ENCODE measurements at places on chromosomes 12 and 14. TPM values are rescaled to one million over a fixed set of nuclear protein-coding genes. Genes with fewer than 3 reads are reported as not detected.

- H3K4me3 ChIP-seq: no peak overlapping the region
- H3K36me3 ChIP-seq: no peaks in the 10 kb centered on the region
- H3K27me3 ChIP-seq: no peaks in the 10 kb centered on the region
- H3K4me1 ChIP-seq: no peaks in the 10 kb centered on the region
- H3K27ac ChIP-seq: no peak overlapping the region
These were observed 187.9 kb upstream of the GRIN2B start for GRCh38 chr12:14169281-14169680.

DNA sequence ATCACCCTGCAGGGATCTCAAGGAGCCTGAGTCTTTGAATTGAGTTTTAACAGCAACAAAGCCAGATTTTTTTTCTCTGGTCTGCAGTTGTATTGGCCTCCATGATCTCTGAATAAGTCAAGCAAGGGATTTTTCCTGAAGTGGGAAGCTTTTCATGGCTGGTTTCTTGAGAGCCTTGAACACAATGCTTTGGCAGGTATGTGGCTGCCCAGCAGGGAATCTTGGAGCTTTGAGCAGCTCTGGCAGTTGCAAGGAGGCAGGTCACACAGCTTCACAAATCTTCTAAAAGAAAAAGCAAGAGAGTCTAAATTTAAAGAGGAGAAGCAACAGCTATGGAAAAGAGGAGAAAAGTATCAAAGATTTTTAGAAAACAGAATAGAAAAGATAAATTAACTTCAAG is 60.1 kb downstream of the RPS29 start:
- H3K27me3 ChIP-seq: no peaks in the 10 kb centered on the region
- no peaks in the 10 kb centered on the region for H3K36me3 ChIP-seq
- H3K4me3 ChIP-seq: no peak overlapping the region

DNA sequence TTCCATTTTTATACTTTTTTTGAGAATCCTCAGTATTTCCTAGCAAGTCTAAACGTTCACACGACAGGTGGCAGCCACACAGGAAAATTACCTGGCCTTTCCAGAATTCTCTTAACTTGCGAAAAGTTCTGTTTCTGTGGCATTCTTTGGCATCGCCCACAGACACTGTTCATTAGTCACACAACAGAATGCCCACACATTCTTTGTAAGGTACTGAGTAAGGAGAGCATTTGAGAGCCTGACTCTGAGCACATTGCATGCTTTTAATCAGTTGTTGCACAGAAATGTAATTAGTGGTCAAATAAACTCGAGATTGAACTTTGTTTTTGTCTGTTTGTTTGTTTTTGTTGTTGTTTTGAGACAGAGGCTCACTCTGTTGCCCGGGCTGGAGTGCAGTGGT is 52.4 kb downstream of the LMNTD1 start:
- H3K4me3 ChIP-seq: no peak overlapping the region
- no peaks in the 10 kb centered on the region for H3K27me3 ChIP-seq
- H3K36me3 ChIP-seq: no peaks in the 10 kb centered on the region
- no peaks in the 10 kb centered on the region for H3K4me1 ChIP-seq
- no peak for DNase-seq
- H3K27ac ChIP-seq: no peak overlapping the region

GRCh38 chr12:90543374-90543773 is 411.6 kb downstream of the CCER1 start:
- H3K4me3 ChIP-seq: no peak overlapping the region
- DNase-seq: no peak
- no peaks in the 10 kb centered on the region for H3K4me1 ChIP-seq
- no peaks in the 10 kb centered on the region for H3K36me3 ChIP-seq
- H3K27me3 ChIP-seq: no peaks in the 10 kb centered on the region

DNA sequence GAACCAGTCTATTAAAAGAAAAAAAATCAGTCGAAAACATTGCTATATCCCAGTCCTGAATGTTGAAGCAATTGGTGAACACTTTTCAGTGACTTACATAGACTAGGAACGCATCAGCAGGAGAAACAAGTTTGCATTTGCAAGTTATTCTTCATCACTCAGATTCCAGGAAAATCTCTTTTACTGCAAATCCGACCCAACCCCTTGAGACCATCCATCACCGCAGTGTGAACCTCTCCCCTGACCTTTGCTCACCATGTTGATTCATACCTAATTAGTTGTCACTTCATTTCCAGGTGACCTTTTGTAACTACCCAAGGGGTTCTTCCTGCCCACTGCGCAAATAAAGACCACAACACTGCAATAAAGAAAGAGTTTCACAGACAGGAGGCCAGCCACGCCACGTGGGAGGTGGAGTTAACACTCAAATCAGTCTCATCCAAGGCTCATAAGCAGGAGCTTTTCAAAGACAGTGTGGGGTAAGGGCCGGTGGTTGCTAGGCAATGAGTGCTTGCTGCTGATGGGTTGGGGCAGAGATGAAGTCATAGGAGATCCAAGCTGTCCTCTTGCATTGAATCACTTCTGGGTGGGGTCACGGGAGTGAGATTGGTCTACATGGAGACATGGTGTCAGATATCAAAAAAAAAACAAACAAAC is 241.3 kb upstream of the TMEM132C start:
- no peak overlapping the region for H3K27ac ChIP-seq
- no peaks in the 10 kb centered on the region for H3K27me3 ChIP-seq
- no peak for DNase-seq
- no peak overlapping the region for H3K4me3 ChIP-seq

DNA sequence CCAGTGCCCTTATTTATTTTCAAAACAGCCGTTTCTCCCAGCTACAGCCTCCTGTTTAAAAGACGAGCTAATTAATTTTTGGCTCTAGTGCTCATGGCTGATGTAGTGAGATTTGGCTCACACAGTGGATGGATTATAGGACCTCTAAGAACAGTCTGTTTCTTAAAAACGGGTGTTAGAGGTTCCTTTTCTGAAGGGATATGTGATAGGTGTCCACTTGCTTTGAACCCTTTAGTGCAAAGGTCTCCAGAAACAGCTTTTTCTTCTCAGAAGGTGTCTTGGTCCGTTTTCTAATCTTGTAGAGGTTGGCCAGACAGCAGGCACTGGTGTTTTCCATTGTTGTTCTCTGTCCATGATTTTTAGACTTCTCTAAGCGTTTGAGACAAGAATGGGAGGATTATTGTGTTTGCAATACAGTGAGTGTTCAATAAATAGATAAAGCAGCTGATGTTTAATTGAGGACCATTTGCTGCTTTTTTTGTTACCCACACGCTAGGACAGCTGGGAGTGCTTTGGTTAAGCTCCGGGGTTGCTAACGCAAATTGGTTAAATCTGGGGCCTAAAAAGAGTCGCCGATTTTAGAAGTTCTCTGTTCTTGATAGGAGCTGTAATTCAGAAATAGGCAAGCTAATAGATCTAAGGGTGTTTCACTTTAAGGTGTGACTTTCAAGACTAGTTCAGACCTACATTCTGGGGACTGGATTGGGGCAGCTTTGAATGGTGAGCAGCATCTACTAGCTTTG is 1.0 kb downstream of the BORCS5 start:
- H3K27ac ChIP-seq: peak overlapping the region; percentile 98
- H3K4me1 ChIP-seq: no peaks in the 10 kb centered on the region
- H3K27me3 ChIP-seq: no peaks in the 10 kb centered on the region
- peak overlapping the region; percentile 93 for H3K4me3 ChIP-seq
- no peak for DNase-seq

- H3K4me1 ChIP-seq: no peaks in the 10 kb centered on the region
- no peak for DNase-seq
- H3K27me3 ChIP-seq: no peaks in the 10 kb centered on the region
These were observed 163.0 kb upstream of the EEA1 start for GRCh38 chr12:93091886-93092648.

DNA sequence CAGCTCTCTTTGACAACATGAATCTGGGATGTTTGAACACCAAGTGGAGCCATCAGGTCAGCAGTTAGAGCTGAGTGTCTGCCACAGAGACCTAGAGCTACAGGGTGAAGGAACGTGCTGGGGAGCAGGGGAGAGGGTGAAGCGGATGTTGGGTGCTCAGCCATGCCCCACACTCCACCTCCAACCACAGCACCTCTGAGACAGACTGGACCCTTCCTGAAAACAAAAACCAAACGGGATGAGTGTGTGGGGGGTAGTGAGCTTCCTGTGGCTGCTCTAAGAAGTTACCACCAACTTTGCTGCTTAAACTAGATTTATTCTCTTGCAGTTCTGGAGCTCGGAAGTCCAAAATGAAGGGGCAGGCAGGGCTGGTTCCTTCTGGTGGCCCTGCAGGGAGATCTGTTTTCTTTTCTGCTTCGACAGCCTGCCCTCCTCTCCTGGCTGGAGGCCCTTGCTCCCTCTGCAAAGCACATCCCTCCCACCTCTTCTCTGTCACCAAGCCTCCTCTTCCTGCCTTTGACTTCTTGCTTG is 5.6 kb upstream of the GOLGA3 start:
- DNase-seq: no peak
- no peaks in the 10 kb centered on the region for H3K4me1 ChIP-seq
- no peaks in the 10 kb centered on the region for H3K36me3 ChIP-seq
- no peaks in the 10 kb centered on the region for H3K27me3 ChIP-seq

GRCh38 chr12:68376901-68377300 is 44.7 kb upstream of the MDM1 start:
- no peaks in the 10 kb centered on the region for H3K27me3 ChIP-seq
- H3K27ac ChIP-seq: no peak overlapping the region
- no peaks in the 10 kb centered on the region for H3K4me1 ChIP-seq
- H3K36me3 ChIP-seq: no peaks in the 10 kb centered on the region

Gene NANOG
- total RNA-seq: 0.06 TPM

Gene GARIN6
- total RNA-seq: not detected
